ENCODE measurements at places on chromosomes 1 and 21. TPM values are rescaled to one million over a fixed set of nuclear protein-coding genes. Genes with fewer than 3 reads are reported as not detected.

GRCh38 chr1:88061492-88062177 lies 622.4 kb upstream of the PKN2 start:
- DNase-seq, result peak; percentile 72

Gene LCE2A
- total RNA-seq, result not detected

DNA sequence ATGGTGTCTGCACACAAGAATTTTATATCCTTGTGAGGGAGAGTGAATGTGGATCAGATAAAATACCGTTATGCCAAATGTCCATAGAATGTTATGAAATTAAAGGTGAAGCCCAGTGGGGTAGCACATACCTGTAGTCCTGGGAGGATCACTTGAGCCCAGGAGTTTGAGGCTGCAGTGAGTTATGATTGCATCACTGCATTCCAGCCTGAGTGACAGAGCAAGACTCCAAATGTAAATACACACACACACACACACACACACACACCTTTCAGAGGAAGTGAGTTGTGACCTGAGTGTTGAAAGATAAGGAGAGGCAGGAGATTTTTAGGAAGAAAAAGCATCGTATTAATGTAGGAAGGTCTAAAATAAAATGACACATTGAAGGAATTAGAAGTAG lies 28.1 kb upstream of the ZYG11A start:
- DNase-seq, result peak; percentile 48

Gene RXFP4
- total RNA-seq, result not detected

- DNase-seq, result no peak
Measured at GRCh38 chr1:226072347-226072746, 9.8 kb downstream of the H3-3A start.

DNA sequence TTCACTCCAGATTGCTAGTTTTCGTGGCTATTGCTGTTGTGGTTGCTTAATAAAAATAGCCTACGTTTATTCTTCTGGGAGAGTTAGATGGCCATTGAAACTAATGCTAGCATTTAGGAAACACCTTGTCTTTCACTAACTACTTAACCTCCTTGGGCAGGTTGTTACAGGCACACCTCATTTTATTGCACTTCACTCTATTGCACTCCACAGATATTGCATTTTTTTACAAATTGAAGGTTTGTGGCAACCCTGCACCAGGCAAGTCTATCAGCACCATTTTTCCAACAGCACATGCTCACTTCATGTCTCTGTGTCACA lies 11.3 kb upstream of the MARK1 start:
- DNase-seq, result no peak

Gene RGL1
- total RNA-seq, result 18.3 TPM

Gene SYNC
- 38.2 TPM for total RNA-seq

DNA sequence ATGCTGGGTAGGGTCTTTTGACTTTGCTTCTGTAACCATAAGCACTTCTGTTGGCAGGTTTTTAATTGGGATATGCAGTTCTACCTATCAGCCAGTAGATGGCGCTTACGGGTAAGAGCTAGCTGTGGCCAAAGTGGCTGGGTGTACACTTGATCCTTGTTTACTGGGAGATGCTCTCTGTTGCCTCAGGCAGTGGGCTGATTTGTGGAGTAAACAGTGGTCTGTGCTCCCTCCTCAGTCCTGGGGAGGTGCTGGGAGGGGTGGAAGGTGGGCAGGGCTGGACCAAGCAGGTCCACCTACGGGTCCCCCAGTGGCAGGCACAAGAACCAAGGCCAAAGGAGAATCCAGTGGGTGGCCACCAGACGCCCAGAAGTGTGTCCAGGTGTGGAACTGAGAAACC lies 43.4 kb downstream of the RALGPS2 start:
- DNase-seq, result peak; percentile 18

DNA sequence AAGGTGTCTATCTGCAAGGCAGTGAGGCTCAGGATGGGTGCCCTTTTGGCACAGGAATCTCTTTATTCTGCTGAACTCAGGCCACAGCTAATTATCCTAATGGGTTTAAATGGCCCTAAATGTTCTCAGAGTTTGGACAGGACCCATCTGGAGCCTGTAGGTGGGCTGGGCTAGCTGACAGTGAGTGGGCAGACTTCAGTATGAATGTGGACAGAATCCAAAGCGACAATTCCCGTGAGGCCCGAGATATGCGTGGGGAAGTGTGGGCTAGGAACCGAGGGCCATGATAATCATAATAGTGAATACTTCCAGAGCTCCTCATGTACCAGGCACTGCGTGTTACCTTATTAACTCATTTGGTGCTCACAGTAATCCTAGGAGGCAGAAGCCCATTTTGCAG lies 165.3 kb downstream of the GRIK3 start:
- DNase-seq, result no peak
